LoVo (cell line): ENCODE measurements at places on chromosomes 6 and 20.
A peak's percentile ranks its signal among the peaks of the same experiment; 100 is the strongest.

- DNase-seq = no peak
Measured at GRCh38 chr6:109164331-109164730, 69.0 kb downstream of the CEP57L1 start.

- DNase-seq = peak; percentile 38
Measured at GRCh38 chr6:11434565-11435326, 102.8 kb upstream of the TMEM170B start.

GRCh38 chr6:25519856-25520255 is 132.2 kb upstream of the SCGN start:
- no peak for DNase-seq

DNA sequence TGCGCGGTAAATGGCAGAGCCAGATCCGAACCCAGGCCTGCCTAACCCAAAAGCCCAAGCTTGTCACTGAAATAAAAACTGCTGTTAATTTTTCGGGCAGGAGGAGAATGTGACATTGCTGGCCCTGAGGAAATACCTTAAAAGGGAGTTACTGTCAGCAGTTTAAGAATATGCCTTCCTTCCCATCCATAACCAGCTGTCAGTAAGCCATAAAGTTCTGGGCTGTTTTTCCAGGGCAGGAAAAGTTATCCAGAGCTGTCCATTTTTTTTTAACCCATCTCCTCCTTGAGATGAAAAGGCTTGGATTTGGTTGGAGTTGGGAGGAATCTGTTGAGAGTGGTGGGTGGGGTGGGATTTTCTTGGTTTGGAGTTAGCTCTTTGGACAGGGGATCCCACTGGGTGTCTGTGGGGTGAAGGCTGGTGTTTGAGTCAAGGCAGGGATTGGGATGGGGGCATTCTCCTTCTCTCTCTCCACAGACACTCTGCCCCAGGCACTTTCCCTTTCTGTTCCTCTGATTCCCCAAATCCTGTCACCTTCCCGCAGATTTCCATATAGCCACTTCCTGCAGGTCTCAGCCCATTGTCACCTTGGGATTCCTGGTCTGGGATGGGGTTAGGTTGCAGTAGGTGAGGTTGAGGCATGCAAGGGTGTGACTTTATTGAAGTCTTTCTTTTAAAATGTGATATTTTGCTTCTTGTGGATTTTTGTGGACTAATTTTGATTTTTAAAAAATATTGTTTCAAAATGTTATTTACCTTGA is 4.3 kb upstream of the KCNG1 start:
- DNase-seq = no peak

DNA sequence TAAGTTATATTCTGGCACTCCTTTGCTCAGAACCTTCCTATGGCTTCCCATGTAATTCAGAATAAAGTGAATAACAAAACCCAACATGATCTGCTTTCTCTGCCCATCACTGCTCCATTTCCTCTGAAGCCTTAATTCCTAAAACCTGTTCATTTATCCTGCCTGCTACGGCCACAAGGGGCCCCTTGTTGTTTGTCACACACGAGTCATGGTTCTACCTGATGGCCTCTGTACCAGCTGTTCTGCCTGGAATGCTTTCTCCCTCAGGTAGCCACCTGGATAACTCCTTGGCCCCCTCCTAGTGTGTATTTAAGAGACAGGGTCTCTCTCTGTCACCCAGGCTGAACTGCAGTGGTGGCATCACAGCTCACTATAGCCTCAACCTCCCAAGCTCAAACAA is 26.8 kb downstream of the ERGIC3 start:
- peak; percentile 15 for DNase-seq

DNA sequence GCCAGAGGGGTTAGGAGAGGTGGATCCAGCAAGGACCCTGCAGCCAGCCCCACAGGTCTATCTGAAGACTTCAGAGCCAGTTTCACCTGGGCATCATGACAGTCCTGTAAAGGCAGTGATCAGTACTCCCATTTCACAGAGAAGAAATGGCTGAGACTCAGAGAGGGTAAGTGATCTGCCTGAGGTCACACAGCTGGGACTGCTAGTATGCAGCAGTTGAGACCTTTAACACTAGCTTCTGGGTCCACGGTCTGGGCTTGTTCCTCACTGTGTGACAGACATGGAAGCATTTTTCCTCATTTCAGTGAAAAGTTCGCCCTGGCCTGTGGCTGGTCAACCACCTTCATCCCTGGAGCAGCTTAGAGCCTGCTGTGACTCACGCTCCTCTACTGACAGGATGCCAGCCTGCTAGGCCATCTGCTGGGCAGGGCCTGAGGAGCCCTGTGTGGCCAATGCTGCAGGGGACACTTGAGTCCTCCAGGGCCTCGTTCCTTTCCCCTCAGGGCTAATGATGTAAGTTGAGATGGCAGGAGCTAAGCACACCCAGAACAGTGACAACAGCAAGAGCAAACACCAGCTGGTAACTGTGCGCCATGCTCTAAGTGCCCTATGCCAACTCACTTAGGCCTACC is 192.0 kb downstream of the LRFN2 start:
- no peak for DNase-seq
